Left ventricle myocardium inferior (tissue), 1 donor: ENCODE measurements at places on chromosomes 11 and 22.

DNA sequence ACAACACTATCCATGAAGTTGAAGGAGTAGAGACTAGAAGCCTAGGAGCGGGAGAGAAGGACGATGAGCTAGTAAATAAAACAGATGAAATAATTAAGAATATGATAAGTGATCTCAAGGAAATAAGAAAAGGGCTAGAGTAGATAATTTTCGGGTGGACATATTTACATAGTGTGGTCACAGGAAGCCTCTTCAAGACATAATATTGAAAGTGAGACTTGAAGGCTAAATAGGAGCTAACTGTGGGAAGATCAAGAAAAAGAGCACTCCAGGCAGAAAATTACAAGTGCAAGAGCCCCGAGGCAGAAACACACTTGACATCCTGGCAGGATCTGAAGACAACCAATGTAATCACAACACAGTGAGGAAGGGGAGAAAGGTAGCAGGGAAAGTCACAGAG, 11.9 kb upstream of the PPFIBP2 start:
- DNase-seq = no peak

DNA sequence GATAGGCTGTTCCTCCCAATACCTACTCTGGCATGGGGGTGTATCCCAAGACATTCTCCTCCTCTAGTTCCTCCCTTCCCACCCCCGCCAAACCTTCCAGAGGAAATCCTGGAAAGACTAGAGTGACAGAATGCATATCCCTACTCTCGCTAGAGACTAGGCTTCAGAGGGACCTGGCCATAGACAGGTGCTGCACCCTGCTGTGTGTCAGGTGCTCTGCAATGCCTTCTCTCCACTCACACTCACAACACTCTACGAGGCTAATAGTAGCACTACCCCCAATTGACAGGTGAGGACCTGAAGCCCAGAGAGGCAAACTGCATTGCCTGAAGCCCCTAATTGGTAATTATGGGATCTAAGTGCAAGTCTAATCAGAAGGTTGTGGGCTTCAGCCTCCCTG, 46.2 kb upstream of the LMO1 start:
- no peak for DNase-seq

GRCh38 chr22:22355096-22355834, 110.7 kb downstream of the VPREB1 start:
- no peak for DNase-seq

GRCh38 chr11:107385361-107385981, 72.2 kb downstream of the CWF19L2 start:
- DNase-seq = no peak

DNA sequence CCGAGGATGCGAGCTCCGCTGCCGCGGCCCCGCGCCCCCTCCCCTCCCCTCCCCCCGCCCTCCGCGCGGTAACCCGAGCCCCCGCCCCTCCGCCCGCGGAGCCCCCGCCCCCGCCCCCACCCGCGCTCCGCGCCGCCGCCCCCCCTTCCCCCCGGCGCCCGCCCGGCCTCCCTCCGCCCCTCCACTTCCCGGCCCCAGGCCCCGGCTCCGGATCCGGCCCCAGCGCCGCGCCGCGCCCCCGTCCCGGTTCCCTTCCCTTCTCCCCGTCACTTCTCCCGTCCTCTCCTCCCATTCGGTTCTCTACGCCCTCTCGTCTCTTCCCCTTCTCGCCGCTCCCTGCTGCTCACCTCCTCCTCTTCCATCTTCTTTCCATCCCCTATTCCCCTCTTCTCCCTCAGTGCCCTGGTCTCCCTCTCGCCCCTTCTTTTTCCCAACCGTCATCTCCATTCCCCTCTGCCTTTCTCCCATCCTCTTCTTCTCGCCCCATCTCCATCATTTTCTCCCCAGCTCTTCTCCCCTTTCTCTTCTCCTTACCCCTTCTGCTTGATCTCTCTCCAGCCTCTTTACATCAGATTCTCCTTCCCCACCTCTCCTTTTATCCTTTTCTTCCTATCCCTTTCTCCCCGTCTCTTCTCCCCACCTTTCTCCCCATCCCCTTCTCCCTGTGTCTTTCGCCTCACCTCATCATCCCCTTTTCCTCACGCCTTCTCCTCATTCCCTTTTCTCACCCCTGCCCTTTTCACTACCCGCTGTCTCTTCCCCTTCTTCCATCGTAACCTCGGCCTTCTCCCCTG, at the start of gene DCHS1:
TSS of gene DCHS1 (minus strand) at position 20 of the 794 bp plus-strand sequence. CDS start 14,196 bp downstream, outside the sequence.
- DNase-seq = no peak

GRCh38 chr11:29282088-29282487, 734.7 kb downstream of the KCNA4 start:
- no peak for DNase-seq

- no peak for DNase-seq
Observed at GRCh38 chr11:60848714-60849151, 6.8 kb downstream of the CCDC86 start.

DNA sequence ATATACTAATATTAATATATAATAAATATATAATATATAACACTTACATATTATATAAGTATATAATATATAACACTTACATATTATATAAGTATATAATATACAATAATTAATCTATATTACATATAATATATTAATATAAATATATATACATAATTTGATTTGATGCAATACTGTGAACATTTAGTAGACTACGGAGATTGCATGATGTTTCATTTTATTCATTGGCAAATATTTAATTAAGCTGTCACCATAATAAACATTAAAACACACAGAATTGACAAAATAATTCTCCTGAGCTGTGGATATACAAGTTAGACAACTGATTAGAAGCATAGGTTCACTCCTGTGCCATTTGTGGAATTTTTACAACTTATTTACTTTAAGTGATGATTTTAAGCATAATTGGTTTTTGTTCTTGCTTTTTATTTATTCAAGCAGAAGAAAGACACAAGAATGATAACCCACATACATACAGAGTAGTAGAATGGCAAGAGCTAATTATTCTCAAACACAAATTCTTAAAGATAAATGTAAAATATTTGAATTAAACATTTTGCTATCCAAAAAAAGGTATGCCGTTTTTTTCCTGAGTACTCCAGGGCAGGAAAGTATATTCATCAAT, 65.8 kb upstream of the TOP3B start:
- DNase-seq = no peak

- no peak for DNase-seq
Observed at GRCh38 chr11:44066732-44067141, 667 bp downstream of the ACCS start.
